ENCODE measurements at places on chromosomes 3 and 15.

DNA sequence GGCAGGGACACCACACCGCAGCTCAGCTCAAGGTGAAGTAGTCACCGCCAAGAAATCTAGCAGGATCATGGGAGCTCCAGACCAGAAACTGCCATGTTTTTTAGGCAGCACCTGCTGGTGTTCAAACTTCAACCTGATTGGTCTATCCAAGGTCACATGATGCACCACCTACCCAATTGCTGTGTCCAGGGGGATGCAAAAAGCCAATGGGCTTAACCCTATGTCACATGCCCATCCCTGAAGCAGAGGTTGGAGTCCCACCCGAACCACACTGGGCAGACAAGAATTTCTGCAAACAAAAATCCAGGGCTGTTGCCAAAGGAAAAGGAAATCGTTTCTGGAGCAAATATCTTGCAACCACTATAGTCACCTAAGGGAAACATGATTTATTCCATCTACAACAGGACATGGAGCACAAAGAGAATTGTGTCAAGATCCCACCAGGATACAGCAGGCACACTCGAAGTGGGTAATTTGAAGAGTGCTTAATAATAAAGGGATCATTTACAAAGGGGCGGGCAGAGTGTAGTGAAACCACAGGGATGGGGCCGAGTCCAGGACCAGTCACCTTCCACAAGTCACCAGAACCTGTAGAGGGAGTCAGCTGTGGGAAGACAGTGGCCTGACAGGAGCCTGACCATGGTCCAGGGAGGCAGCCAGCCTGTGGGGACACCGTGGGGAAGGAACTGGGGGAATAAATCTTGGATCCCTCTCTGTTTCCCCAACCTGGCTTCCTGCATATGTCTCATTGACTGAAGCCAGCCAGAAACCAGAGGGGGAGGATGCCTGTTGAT is 34.2 kb upstream of the TSEN2 start:
- DNase-seq = no peak

- no peak for DNase-seq
These were observed 875.9 kb upstream of the NR2F2 start for GRCh38 chr15:95454403-95455262.

DNA sequence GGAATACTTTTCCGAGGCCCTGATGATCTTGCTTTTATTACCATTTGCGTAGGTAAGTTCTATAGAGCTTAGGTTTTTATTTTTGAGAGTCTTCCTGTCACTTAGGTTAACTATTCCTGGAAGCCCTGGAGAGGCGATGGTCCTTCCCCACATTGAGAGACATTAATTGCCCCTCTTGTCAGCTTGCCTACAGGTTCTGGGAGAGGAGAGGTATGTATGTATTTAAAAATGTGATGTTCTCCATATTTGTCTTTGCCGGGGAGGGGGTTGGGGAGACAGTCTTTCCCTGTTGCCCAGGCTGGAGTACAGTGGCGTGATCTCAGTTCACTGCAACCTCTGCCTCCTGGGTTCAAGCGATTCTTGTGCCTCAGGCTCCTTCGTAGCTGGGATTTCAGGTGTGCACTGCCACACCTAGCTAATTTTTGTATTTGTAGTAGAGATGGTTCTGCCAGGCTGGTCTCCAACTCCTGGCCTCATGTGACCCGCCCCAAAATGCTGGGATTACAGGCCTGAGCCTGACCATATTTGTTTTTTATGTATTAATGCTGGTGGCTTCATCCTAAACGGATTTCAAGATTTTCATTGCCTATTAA is 6.2 kb downstream of the RPSA start:
- DNase-seq = no peak

DNA sequence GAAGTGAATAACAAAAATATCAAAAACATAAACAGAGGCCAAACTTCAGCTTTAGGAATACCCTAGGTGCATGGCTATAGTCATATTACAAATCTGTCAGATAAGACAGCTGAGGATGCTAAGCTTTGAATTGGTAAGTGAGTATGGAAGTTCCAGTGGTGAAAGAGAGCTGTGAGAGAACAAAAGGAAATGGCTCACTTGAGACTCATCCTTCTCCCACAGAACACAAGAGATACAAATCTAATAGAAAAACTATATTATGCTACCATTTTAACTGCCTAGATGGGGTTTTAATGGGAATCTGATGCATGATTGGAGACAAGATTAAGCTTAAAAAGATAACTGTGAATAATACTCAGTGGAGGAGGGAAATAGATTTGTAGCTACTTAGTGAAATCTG is 21.5 kb upstream of the PEX5L start:
- no peak for DNase-seq

GRCh38 chr3:12352253-12352652 is 63.4 kb downstream of the PPARG start:
- no peak for DNase-seq

Data from MM.1S (cell line).